Stimulated activated CD8-positive, alpha-beta memory T cell treated with anti-CD3 and anti-CD28 coated beads, Interleukin-4, amount 100 ng/mL, for 1 hour (primary cell): ENCODE measurements at places on chromosomes 2 and 18.

DNA sequence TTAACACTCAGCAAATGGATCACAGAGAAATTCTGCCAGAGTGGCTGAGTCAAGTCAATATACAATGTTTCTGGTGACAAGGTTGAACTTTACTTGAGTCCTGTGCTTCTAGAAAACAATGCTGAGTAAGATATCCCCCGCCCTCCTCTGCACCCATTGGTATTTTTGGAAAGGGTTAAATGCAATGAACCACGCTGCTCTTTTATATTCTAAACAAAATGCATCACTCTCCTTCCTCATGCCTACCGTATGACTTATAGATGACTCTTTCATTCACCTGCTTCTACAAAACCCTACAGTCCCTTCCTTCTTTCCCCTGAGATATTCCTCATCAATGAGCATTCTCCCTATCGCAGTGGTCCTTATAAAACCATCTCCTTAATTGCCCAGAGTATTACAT, 168.8 kb downstream of the TXNL1 start:
- no peak for DNase-seq

- no peak for DNase-seq
Observed at GRCh38 chr2:26591619-26592505, 49.3 kb downstream of the CIB4 start.

DNA sequence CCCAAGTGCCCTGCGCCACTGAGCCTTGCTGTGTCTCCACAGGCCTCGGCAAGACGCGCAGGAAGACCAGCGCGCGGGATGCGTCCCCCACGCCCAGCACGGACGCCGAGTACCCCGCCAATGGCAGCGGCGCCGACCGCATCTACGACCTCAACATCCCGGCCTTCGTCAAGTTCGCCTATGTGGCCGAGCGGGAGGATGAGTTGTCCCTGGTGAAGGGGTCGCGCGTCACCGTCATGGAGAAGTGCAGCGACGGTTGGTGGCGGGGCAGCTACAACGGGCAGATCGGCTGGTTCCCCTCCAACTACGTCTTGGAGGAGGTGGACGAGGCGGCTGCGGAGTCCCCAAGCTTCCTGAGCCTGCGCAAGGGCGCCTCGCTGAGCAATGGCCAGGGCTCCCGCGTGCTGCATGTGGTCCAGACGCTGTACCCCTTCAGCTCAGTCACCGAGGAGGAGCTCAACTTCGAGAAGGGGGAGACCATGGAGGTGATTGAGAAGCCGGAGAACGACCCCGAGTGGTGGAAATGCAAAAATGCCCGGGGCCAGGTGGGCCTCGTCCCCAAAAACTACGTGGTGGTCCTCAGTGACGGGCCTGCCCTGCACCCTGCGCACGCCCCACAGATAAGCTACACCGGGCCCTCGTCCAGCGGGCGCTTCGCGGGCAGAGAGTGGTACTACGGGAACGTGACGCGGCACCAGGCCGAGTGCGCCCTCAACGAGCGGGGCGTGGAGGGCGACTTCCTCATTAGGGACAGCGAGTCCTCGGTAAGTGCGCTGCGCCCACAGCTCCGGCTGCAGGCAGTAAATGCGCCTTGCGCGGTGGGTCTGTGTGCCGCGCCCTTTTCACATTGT, 136.8 kb downstream of the NCK2 start:
- no peak for DNase-seq

DNA sequence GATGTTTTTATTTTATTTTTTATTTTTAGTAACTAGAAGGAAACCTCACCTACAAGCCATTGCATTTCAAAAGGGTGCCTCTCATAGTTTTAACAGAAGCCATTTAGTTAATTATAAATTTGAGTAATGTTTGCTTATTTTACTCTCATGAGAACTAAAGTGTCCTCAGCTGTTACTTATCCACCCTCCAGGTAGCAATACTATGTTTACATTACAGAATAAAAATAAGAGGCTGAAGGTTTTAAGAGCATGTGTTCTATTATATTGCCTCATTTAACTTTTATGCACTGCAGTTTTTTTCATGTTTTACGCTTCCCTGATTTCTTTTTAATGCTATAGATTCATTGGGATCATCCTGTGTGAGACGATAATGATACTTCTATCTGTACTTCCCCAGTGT, 235.5 kb downstream of the THSD7B start:
- DNase-seq: no peak

DNA sequence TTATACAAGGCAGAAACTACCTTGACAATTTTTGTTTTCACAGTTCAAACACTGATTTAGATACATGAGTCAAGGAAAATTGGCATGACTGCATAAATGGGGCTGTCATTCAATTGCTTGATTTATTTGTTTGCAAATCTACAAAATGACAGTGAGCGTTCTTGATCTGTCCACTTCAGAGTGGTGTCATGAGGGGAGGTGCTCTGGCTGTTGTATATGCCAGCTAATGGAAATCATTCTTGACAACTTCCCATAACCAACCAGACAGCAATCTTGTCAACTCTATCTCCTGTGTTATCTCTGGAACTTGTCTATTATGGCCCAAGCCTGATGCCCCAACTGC, 120.6 kb upstream of the UGP2 start:
- no peak for DNase-seq

GRCh38 chr2:171309455-171310286, 124.1 kb downstream of the METTL8 start:
- no peak for DNase-seq

DNA sequence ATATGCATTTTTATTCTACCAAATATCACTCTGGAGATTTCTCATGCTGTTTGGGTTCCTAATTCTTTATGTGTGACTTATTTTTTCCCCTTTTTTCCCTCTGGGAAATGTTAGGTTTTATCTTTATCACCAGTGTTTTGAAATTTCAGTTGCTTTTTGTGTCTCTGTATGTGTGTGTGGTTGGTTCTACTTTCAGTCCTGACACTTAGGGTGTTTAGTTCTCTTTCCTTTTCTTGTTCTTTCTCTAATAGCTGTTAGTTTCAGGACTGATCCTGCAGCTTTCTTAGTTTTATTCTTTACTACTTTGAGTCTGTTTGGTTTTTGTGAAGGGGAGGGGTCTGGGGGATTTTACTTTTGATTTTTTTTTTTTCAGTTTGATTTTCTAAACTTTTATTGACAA, 23.1 kb downstream of the PPM1B start:
- DNase-seq: no peak

DNA sequence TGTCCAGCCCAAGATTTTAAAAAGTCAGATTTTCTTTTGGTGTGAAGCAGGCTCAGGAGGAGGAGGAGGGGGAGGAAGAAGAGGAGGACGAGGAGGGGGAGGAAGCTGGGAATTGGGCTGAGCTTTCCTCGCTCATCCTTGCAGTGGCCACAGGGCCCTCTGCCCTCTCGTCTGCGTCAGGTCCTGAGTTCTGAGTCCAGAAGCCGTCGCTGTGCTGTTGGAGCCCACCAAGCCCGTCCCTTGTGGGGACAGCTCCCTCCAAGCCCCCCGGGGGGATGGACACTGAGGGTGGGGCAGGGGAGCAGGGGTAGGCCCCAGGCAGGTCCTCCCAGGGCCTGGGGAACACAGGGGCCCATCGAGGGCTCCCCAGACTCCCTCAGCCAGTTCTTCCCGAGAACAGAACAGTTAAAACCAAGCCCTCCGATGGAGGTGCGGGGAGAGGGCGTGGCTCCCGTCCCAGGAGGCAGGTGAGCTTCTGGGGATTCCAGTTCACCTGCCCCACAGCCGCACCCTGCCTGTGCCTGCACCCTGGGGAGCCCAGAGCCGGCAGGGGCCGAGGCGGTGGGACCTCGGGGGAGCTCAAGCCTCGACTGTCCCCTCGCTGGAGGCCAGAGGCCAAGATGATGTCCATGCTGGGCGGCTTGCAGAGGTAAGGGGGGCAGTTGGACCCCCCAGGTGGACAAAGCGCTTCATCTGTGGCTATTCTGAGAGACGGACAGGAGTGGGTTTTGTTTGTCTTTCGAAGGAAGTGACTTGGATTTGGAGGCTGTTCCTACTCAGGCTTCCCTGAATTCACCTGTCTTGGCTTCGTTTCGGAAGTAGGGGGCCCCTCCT, at the start of gene GAL3ST2:
Gene GAL3ST2 (plus strand): TSS at position 487 of the 834 bp plus-strand sequence. CDS start 134 bp downstream, at position 621.
- no peak for DNase-seq

DNA sequence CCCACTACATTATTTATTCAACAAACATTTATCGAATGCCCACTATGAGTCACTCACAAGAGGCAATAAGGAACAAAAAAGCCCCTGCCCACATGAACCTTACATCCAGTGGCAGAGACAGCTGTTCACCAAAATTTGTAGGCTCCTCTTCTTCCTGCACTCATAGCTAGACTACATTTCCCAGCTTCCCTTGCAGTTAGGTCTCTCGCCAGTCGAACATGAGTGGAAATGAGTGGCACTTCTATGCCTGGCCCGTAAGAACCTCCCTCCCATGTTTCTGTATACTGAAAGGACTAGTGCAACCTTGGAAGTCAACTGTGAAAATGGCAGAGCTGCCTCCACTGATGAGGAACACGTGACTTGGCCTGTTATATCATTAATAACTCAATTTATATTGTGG, 19.4 kb upstream of the NCOA1 start:
- DNase-seq: no peak

GRCh38 chr2:197200051-197200761, 110.4 kb downstream of the ANKRD44 start:
- no peak for DNase-seq
